CD4-positive, alpha-beta T cell (primary cell): ENCODE measurements at places on chromosomes 2 and 18.

DNA sequence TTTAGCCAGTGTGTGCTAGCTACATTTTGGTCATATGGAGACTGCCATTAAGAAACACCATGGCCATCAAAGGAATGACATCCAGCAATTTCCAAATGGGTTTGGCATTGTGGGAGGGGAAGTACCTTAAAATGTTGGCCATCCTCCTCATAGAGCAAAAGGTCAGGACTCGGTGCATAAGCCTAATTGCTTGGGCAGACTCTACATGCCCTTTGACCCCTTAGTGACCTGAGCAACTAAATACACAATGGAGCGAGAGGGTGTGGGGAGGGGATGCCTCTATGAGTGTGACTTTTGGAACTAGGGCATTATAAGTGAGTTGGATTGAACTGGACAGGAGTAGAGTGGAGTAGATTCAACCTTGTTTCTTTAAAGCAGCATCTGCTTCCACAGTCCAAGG lies 44.9 kb downstream of the NRP2 start:
- H3K36me3 ChIP-seq = no peaks in the 10 kb centered on the region
- no peak overlapping the region for H3K27ac ChIP-seq
- no peaks in the 10 kb centered on the region for H3K4me1 ChIP-seq
- DNase-seq = no peak

GRCh38 chr18:63253428-63254372 lies 65.9 kb downstream of the BCL2 start:
- H3K4me1 ChIP-seq = peaks cover 19% of the 10 kb centered on the region
- no peak for DNase-seq
- no peaks in the 10 kb centered on the region for H3K27me3 ChIP-seq
- peak overlapping the region; percentile 26 for H3K27ac ChIP-seq
- no peak overlapping the region for H3K4me3 ChIP-seq

DNA sequence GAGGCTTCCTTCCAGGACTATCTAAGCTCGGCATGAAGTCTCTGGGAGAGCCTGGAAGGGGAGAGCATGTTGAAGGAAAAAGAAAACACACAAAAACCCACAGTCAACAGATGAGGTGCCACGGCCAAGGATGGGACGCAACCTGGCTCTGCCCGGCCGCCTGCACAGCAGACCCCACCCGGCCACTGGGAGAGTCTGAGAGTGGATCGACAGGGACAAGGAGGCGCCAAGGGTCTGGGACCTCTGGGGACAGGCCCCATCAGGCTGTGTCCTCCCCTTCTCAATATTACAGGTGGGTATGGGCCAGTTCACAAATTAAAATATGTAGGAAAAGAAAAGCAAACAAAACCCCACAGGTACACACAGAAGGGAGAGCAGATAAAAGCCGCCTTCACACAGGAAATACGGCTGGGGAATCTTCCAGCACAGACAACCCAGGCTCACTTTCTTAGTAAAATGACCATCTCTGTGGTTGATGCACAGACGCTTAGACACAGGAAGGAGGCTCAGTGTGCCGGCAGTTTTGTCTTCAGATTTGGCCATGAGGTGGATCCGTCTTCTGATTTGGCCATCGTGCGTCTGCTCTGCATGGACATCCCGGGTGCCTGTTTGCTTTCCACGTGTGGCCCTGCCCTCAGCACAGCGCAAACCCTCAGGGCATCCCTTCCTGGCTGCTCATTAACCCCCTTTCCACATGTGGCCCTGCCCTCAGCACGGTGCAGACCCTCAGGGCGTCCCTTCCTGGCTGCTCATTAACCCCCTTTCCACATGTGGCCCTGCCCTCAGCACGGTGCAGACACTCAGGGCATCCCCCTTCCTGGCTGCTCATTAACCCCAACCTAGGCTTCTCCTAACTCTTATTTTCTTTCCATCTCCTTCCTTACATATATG lies 138.4 kb downstream of the EIPR1 start:
- no peaks in the 10 kb centered on the region for H3K27me3 ChIP-seq
- H3K4me1 ChIP-seq = peaks cover 52% of the 10 kb centered on the region
- H3K4me3 ChIP-seq = no peak overlapping the region
- DNase-seq = no peak
- no peak overlapping the region for H3K27ac ChIP-seq
- no peaks in the 10 kb centered on the region for H3K36me3 ChIP-seq

GRCh38 chr18:72555101-72555500 lies 11.0 kb upstream of the CBLN2 start:
- H3K36me3 ChIP-seq = no peaks in the 10 kb centered on the region
- no peak overlapping the region for H3K27ac ChIP-seq
- no peak overlapping the region for H3K4me3 ChIP-seq
- DNase-seq = no peak

DNA sequence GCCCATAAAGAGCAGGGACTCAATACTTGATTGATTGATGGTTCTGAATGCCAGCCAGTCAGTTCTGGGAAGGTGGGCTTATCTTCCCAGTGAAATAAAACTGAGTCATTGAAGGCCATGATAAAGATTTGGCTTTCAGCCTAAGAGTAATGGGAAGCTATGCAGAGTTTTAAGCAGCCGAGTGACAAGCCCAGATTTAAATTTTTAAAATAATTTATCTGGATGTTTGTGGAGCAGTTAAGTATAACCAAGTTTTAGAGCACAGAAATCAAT lies 122.8 kb downstream of the RAPGEF4 start:
- H3K27me3 ChIP-seq = peaks cover 4% of the 10 kb centered on the region
- H3K4me1 ChIP-seq = no peaks in the 10 kb centered on the region
- no peak for DNase-seq
- H3K27ac ChIP-seq = no peak overlapping the region
- no peaks in the 10 kb centered on the region for H3K36me3 ChIP-seq
- no peak overlapping the region for H3K4me3 ChIP-seq
